ENCODE measurements at places on chromosomes 16 and 17.

GRCh38 chr16:23318639-23319038, 16.5 kb downstream of the SCNN1B start:
- no peak for DNase-seq

DNA sequence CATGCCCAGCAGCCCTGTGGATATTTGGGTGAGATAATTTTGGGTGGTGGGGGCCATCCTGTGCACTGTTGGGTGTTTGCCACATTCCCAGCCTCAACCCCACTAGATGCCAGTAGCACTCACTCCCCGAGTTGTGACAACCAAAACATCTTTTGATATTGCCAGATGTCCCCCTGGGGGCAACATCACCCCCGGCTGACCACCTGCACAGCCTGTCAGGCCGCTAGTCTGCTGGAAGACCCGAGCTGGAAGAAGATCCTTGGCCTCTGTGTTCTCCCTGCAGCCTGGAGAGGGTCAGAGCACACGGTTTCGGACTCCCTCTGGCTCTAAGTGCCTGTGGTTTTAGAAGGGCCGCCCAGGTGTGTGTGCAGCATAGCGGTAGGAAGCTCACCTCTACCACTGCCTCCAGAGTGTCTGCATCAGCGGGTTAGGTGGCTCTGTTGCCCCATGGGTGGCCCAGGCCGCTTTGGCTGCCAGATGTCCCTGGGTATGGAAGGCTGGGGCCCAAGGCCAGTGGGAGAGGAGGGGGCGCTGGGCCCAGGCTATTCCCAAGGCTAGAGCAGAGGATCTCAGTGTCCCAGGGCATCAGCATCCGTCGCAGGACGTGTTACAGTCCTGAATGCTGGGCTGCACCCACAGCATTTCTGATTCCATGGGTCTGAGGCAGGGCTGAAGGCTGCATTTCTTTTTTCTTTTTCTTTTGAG, 195.8 kb upstream of the GSE1 start:
- DNase-seq = no peak

DNA sequence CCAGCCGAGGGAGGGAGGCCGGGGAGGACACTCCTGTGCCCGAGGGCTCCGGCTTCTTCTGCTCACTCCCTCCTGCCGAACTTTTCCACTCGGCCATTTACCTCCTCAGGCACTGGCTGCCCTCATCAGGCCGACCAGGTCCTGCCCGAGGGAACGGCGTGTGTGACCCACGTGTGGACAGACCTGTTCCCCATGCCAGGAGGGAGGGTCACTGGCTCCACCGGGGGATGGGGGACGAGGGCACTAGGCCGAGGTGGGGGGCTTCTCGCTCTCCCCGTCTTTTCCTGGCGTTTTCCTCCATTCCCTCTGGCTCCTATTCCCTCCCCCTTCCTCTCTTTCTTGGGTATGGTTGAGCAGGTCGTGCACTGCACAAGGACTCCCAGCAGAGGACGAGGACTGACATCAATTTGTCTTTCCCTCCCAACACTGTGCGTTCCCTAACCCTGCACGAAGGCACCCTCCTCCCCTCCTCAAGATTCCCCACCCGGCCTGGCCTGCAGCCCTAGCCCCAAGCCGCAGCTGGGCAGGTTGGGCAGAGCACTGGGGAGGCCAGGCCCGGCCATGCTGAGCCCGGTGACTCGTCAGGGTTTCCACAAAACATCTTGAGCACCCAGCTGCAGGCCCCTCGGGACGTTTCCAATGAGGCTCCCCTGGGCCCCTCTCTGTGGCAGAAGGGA, 3.2 kb upstream of the IL17C start:
- no peak for DNase-seq

DNA sequence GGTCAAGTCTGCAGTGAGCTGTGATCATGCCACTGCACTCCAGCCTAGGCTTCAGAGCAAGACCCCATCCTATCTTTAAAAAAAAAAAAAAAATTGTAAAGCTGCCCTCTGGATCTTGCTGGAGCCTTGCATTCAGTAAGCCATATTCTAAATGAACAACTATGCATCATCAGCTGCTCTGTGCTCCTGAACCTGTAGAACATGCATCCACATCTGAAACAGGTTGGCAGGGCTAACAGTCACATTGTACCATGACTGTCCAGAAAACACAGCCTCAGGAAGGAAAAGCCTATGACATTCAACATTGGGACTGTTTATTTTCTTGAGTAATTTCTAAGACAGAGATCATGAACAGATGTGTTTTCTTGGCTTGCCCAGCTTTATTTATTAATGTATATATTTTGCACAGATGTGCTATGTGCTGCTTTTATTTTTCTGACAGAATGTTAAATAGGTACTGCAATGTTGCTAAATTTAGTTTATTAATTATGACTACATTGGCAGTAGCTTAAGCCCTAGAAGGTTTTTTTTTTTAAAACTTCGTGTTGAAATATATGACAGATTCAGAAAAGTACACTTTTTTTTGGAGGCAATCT, 19.8 kb downstream of the ACSF2 start:
- no peak for DNase-seq

- no peak for DNase-seq
These were observed 11.8 kb upstream of the NUDT16L1 start for GRCh38 chr16:4681471-4682083.

DNA sequence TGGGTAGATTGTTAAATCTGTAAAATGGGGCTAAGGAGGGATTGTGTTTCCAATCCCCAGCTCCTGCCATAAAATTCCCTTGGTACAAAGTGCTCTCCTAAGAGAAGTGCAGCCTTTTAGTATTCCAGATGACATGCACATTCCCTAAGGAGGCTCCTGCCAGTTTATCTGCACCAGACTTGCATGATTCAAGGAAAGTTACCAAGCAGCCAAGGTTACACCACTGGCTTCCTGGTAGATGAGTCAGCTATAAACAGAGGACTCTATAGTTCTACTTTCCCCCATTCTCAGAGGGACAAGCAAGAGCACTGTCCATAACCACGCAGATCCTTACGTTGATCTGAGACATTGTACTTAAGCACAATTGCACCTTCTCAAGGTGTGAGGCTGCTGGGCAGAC, 1.9 kb downstream of the CALB2 start:
- DNase-seq = no peak

GRCh38 chr16:26386096-26386495, 680.6 kb upstream of the C16orf82 start:
- DNase-seq = no peak

- DNase-seq = no peak
These were observed 602.6 kb downstream of the KCNJ2 start for GRCh38 chr17:70771804-70772386.

- no peak for DNase-seq
These were observed 20.9 kb downstream of the FAM20A start for GRCh38 chr17:68580236-68580770.

DNA sequence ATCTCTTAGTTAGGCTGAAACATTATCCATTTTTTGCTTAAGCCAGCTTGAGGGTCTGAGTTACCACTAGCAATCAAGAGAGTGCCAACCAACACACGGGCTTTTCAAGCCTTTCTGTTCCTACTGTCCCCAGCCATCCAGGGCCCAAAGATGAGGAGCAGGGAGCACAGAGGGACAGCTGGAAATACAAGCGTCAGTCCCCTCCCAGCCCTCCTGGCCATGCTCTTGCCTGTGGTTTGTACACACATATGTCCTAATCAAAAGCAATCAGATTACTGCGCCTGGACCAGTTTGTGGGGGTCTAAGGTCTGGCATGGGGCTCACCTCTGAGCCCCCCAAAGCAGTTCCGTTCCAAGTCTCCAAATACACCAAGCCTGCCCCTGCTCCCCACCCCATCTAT, 3.5 kb downstream of the CORO7 start:
- no peak for DNase-seq

DNA sequence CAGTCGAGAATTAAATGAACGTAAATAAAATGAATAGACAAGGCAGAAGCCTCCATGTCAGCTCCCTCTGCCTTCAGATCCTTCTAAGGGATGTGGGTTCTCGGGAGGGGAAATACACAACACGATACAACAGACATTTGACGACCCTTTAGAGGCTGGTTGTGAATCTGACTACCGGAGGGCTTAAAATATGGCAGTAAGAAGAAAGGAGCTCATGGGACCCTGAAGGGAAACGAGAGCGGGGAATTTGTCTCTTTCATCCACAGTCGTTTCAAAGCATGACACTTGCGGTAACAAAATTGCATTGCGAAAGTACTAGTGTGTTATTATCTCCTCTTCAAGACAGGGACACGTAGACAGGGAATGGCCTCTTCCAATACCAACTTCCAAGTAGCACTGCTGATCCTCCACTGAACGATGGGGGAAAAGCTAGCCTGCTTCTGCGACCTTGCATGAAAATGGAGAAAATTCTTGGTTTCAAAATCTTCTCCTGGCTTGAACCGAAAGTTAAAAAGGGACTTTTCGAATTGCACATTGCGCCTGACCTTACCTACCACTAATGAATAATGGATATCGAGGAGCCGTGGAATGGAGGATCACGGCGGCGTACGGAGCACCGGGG, 1.2 kb upstream of the TNRC6C start:
- DNase-seq = no peak

DNA sequence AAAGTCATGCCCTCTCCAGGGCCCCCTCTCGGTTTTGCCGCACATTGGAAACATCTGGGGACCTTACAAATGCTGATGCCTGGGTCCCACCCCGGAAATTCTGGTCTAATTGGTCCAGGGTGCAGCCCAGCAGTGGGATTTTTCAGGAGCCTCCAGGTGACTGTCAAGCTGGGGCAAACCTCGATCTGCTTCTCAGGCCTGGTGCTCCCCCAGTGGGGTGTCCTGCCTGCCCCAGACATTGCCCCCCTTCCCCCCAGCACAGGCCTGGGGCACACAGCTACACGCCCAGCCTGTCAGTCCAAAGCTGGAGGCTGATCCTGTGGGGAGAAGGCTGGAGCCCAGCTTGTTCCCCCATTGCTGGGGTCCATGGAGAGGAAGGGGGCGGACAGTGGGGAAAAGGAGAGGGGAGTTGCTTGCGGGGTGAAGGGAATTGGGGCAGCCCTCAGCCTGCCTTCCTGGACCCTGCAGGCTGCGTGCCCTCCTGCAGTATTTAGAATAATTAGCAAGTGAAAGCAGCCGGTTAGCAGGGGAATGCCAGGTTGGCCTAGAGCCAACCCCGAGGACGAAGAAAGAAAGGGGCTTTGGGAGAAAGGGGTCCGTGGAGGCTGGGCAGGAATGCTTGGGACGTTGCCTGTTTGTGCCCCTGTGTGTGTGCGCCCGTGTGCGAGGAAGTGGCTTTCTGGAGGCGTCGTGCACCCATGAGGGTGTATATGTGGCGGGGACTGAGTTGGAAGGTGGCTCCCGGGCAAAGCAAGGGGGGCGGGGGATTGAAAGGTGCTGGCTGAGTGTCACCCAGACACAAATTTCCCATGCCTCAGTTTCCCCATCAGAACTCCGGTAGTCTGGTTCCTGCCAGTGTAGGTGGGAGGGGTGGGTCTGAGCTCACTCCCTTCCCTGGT, 5.9 kb downstream of the FOXJ1 start:
- no peak for DNase-seq

GRCh38 chr16:88389621-88390160, 6.9 kb downstream of the ZNF469 start:
- no peak for DNase-seq

DNA sequence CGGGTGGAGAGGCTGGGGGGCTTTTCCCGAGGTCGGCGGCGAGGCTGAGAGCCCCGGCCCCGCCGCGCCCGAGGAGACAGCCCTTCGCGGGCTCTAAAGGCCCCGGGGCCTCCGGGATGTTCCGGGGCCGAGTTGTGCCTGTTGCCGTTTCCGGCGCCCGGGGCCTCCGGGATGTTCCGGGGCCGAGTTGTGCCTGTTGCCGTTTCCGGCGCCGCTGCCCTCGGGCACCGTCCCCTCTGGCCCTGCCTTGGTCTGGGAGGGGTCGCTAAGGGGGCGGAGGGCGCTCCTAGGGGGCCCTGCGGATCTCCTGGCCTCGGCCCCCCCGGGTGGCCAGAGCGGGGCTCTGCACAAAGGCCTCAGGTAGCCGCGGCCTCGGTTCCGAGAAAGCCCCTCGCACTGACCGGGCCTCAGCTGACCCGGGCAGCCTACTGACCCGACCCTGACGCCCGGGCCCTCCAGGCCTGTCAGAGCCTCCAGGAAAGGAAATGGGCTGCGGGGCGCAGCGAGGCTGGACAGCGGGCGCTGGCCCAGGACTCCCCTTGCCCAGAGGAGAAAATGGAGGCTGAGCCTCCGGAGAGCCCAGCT, 24.2 kb downstream of the ACTG1 start:
- peak; percentile 38 for DNase-seq

GRCh38 chr17:689556-690275, 24.9 kb downstream of the VPS53 start:
- DNase-seq = no peak

DNA sequence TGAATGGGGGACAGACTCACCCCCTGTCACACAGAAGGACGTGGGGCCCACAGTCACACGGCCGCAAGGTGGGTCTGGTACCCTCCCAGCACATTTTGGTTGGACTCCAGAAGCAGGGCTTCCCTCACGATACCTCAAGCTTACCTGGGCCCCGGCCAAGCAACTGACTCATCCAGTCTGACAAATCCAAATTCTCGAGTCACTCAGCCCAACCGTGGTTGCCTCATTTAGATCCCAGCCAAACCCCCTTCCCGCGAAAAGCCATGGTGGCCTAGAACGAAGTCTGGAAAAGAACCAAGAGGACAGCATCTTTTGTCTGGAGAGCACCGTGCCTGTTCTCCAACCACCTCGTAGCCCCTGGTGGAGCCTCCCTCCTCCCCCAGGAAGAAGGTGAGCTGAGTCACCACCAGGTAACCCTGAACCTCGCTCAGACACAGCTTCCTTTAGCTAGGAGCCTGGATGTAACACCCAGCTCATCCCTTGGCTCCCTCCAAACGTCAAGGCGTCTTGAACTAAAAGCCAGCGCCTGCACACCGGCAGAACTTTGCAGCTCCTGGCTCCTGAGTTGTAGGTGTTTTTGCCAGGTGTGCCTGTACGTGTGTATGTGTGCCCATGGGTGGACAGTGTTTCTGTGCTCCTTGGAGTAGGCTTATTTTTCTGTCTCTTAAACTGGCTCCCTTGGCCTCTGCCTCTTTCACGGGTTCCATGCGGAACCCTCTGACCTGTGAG, 78.9 kb downstream of the CMIP start:
- no peak for DNase-seq

- no peak for DNase-seq
These were observed 32.7 kb upstream of the LRRC37A start for GRCh38 chr17:46262271-46262670.

DNA sequence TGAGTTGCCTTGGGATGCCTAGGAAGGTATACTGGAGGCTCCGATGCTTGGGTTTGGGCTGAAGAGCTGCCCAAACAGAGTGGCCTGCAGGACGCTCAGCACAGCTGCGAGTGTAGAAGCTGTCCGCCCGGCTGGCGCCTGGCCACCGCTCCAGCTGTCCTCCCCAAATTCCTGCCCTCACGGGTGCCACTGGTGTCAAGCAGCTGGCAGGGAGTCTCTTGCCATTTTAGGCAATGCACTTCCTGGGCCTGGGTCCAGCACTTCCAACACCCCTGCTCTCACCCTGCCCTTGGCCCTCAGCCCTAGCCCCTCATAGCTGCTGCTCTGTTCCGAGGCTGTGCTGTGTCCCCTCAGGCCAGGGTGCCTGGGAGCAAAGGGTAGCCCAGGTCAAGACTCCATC, 5.2 kb upstream of the PKMYT1 start:
- DNase-seq = no peak

- no peak for DNase-seq
These were observed 36.4 kb downstream of the FOXL1 start for GRCh38 chr16:86614699-86615098.

GRCh38 chr17:27622986-27623385, 8.0 kb upstream of the LGALS9 start:
- DNase-seq = no peak

- DNase-seq = peak; percentile 51
These were observed 458.0 kb upstream of the ASIC2 start for GRCh38 chr17:33750943-33751701.

- DNase-seq = no peak
These were observed 152.0 kb downstream of the KCNJ2 start for GRCh38 chr17:70321352-70321751.

All from right kidney (tissue), 9 donors.